ENCODE measurements at places on chromosomes 4 and X. TPM values are rescaled to one million over a fixed set of nuclear protein-coding genes. Genes with fewer than 3 reads are reported as not detected.

CXorf38 gene
- 10.0 TPM for total RNA-seq

PASD1 gene
- total RNA-seq: not detected

NDST3 gene
- not detected for total RNA-seq

LRIT3 gene
- under 0.01 TPM for total RNA-seq

RWDD4 gene
- total RNA-seq: 43.7 TPM

SERTM2 gene
- not detected for total RNA-seq

SSX2B gene
- total RNA-seq: not detected

ADRA2C gene
- 0.49 TPM for total RNA-seq

LINC00632 gene
- total RNA-seq: 10.9 TPM

Measured in fibroblast of the aortic adventitia (primary cell).